ENCODE measurements at places on chromosomes 6 and 20.

- DNase-seq: no peak
Measured at GRCh38 chr6:143187238-143187923, 126.7 kb downstream of the AIG1 start.

DNA sequence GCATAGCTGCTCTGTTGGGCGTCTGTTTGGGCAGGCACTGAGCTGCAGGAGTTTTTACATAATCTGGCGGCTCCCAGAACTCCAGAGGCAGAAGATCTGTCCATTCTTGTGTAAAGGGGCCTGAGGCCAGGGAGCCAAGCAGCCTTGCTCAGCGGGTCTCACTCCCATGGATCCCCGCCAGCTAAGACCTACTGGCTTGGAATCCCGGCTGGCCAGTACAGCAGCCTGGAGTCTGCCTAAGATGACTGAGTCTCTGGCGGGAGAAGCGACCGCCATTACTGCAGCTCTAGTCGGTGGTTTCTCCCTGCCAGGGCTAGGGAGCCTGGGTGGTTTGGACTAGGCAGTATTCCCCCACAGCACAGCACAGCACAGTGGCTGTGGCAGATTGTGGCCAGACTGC lies 268.4 kb upstream of the SYNCRIP start:
- no peak for DNase-seq

- no peak for DNase-seq
Measured at GRCh38 chr6:94862112-94862511, 715.2 kb upstream of the MANEA start.

DNA sequence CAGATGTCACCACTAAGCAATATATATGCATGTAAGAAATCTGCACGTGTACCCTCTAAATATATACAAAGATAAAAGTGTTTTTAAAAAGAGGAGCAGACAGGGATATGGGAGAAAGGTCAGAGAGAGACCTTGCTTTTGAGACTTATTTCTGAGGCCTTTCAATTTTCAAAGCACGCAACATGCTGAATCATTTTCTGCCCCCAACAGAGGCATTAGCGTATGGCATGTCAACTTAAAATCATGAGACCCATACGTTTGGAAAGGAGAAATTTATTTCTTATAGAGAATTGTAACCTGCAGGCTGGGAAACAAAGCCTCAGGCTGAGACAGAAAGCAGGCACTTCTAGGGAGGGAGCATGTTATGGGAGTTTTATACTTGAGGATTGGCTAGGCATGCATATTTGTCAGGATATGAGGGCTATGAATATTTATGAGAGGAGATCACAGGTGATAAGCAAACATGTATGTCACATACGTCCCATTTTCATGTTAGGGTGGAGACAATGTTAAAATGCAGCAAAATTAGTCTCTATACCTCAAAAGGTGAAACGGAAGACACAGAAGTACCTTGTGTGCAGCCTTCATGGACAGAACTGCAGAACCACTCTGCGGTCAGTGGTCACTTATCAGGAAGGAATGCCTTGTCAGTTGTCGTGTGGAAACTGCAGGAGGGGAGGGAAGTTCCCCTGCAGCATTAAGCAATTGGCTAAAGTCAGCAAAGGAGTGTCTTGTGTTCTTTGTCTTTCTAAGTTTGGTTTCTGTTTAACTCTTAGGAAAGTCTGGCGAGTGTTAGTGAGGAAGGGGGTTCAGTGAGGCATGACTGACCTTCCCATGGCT lies 6.3 kb upstream of the GABRR2 start:
- DNase-seq: no peak

DNA sequence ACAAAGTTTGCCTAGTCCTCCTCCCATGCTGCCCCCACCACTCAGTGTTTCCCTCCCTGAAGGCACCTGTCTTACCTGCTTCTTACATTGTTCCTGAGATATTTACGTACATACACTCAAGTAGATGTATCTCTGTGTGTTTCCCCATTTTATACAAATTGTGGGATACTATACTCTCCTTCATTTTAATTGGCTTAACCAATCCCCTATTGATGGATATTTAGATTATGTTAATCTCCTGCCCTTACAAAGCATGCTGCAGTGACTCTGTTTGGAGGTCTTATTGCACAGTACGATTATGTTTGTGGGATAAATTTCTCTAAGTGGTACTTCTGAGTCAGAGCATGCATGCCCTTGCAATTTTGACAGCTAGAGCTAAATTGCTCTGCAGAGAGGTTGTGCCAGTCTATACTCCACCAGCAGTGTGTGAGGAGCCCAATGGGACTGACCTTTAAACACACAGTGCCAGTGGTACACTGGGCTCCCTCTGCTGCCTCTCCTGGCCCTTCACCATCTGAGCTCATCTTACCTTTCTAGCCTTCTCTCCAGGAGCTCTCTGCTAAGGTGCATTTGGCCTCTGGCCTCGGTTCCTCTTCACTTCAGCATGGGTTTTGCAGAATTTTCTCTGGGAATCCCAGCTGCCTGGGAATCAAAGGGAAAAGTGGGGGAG lies 57.4 kb downstream of the LYRM2 start:
- DNase-seq: no peak
